ENCODE measurements at places on chromosomes 1 and 21. TPM values are rescaled to one million over a fixed set of nuclear protein-coding genes. Genes with fewer than 3 reads are reported as not detected.

TNFRSF4 gene
- 2.2 TPM for total RNA-seq

ETV3L gene
- not detected for total RNA-seq

SPATA45 gene
- not detected for total RNA-seq

VASH2 gene
- 1.2 TPM for total RNA-seq

FCRL2 gene
- total RNA-seq: not detected

ATP1A1 gene
- total RNA-seq: 230 TPM

DNAI4 gene
- total RNA-seq: 17.9 TPM

KRTAP13-2 gene
- not detected for total RNA-seq

ADCY10 gene
- total RNA-seq: 0.22 TPM

DNA sequence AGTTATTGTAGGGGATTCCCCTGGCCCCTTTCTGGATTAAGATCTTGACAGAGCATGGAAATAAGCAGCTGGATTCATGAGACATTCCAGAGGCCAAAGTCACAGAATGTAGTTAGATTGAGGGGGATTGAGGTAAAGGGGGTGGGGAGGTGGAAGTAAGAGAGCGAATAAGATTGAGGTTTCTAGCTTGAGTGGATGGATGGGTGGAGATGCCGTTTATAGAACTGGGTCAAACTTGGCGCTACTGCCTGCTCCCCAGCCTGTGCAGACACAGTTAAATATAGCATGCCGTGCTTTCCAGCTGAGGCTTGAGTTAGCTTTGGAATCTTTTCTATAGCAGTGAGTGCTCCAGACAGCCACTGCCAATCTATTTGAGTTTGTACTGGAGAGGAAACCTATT is 85.7 kb downstream of the DYRK1A start:
- peak; percentile 31 for DNase-seq

DNA sequence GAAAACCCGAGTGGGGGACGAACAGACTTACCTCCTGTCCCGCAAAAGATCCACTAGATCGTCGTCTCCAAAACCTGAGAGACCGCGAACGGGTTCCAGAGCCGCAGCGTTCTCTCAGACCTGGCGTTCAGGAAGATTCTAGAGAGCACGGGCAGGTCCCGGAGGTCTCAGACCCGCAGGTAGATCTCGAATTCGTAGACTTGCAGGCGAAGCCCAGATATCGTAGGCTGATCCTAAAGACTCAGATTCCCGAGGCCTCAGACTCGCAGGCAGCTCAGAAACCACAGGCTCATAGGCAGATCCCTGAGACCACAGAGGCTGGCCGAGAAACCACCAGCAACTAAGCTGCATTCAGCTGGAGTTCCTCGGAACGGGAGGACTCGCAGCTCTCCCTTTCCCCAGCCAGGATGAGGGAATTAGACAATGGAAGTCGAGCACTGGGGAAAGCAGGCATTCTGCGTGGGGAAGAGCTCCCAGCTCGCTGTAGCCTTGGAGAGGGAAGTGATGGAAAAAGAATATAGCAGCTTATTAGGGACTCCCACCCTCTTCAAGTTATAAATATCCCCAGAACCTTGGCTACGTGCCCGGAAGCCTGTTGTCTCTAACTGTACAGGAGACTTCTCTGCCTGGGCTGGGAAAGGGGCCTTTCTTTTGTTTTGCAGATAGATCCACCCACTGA is at the start of gene ZNF436:
Gene ZNF436 (minus strand): TSS at position 502 of the 679 bp plus-strand sequence. CDS start 1,831 bp downstream, outside the sequence.
- DNase-seq: peak; percentile 90

DNA sequence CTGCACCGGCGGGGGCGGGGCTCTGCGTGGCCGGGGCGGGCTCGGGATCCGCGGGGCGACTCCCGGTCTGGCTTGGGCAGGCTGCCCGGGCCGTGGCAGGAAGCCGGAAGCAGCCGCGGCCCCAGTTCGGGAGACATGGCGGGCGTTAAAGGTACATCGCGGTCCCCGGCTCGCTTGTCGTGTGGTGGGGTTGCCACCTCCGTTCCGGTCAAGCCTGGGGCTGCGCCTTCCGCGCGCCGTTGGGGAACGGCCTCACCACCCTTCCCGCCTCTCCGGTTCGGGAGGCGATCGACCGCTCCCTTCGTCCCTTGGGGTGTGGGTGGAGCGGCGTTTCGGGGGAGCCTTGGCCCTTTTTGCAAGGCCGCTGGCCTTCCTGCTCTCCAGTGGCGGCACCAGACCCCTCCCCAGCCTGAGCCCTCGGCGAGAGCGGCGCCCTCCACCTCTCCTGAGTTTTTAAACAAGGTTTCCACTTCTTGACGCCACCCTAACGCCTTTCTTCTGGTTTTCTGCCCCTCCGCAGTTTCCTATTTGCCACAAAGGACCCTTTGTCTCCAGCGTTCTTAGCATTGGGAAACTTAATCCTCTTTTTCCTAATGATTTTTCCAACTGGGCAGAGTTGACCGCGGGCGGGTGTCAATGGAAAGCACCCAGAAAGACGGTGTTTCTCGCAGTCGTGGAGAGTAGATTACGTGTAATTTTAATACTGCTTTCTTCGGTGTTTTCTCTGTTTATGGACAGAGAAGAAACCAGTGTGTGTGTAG is at the start of the genes LEPR and LEPROT:
Gene LEPR (plus strand): TSS at position 79 of the 761 bp plus-strand sequence. CDS start 144,898 bp downstream, outside the sequence.
Gene LEPROT (plus strand): TSS at position 79 of the 761 bp plus-strand sequence. CDS start 57 bp downstream, at position 136.
- no peak for DNase-seq

GRCh38 chr1:201896951-201897391 is 8.3 kb downstream of the SHISA4 start:
- DNase-seq: peak; percentile 58

DNA sequence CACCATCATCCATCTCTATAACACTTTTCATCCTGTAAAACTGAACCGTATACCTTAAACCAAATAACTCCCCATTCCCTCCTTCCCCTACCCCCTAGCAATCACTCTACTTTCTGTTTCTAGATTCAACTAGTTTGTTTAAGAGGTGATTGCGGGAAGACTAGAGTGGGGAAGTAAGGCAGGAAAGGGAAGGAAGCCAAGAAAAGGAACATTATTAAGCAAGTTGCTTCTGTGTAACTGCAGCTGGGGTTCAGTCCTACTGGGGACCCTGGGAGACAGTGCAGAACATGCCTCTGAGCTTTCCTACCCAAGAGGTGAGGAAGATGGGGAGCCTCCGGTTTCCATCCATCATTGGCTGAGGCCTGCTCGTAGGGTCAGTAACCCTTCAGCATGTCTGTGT is 28.9 kb upstream of the H3-3A start:
- DNase-seq: no peak

DNA sequence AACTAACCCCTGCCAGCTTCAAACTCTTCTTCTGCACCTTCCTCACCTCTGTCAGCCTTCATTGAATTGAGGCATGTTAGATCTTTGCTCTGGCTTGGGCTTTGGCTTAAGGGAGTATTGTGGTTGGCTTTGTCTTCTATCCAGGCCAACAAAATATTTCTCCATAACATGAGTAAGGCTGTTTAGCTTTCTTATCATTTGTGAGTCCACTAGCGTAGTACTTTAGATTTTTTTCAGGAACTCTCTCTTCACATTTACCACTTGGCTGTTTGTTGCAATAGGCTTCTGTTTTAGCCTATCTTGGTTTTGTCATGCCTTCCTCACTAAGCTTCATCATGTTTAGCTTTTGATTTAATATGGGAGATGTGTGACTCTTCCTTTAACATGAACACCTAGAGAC is 417.5 kb downstream of the NCAM2 start:
- DNase-seq: no peak

GRCh38 chr21:26397545-26397944 is 175.5 kb downstream of the CYYR1 start:
- DNase-seq: no peak

DNA sequence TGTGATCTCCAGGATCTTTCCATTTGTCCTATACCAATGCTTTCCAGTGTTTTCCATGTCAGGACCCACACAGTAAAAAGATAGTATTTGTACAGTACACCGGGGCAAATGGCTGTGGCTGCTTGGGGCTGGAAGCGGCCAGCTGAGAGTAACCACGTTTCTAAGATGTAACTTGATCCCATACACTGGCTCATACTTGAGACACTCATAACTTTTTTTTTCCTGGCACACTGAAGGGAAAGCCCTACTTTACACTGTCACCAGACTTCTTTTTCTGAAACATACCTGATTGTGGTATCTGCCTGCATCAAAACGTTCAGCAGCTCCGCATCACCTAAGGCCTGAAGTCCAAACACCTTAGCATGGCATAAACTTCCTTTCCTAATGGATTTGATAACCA is 21.6 kb downstream of the VPS13D start:
- no peak for DNase-seq

DNA sequence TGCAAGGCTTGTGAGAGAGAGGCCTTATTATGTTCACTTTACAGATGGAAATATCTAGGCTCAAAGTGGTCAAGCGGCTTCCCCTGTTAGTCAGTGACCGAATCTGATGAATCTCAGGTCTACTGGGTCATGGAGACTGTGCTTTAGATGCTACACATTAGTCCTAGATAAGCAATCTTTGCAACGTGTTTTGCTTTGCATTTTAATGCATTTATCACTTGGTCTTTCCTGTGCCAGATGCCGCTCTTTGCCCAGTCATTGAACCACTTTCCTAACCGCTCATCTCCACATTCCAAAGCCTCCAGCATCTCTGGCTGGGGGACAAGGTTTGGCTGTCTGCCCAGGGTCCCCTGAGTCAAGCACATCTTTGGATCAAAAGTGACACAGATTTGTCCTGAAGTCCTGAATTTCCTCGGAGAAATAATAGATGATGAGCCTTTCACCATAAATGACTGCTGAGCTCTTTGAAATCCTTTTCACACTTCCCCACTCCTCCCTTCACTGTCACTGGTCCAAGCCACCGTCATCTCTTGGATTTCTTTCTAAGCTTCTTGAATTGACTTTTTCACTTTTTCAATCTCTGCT is 96.0 kb upstream of the USP24 start:
- no peak for DNase-seq

GRCh38 chr1:102837551-102837950 is 270.8 kb downstream of the COL11A1 start:
- DNase-seq: no peak

DNA sequence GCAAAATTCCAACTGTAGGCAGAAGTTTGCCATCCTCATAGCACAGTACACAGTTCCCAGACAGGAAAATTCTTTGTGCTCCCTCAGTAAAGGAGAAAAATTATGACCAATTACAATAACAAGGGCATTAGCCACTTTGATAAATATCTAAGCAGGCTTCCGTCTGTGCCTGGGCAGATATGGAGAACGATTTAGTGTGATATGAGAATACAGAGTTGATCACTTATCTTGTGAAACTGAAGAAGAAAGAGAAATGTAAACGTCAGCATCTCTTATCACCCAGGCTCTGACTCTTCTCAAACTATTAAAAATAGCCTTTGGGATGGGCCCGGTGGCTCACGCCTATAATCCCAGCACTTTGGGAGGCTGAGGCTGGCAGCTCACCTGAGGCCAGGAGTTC is 54.5 kb upstream of the TIAM1 start:
- DNase-seq: no peak

- DNase-seq: no peak
Measured at GRCh38 chr1:172112576-172112975, 271.3 kb downstream of the DNM3 start.

- no peak for DNase-seq
Measured at GRCh38 chr1:169689395-169689794, 22.0 kb downstream of the SELL start.

DNA sequence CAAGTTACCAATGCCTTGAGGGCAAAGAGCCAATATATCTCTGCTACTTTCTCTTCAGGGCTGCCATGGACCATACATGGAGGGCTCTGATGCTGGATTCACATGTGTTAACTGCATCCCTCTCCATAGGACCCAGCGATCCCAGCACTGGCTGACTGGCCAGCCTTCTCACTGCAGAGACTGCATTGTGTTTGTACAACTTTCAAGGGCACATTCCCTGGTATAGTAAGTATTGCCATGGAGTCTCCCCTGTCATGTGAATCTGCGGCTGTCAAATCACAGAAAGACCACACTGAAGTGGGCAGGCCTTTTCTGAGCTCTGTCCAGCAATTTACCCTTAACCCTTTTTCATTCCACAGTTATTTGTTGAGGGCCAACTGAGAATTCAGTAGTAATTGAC is 449.8 kb downstream of the OMA1 start:
- DNase-seq: no peak

- DNase-seq: no peak
Measured at GRCh38 chr1:36273024-36273423, 33.1 kb upstream of the SH3D21 start.

DNA sequence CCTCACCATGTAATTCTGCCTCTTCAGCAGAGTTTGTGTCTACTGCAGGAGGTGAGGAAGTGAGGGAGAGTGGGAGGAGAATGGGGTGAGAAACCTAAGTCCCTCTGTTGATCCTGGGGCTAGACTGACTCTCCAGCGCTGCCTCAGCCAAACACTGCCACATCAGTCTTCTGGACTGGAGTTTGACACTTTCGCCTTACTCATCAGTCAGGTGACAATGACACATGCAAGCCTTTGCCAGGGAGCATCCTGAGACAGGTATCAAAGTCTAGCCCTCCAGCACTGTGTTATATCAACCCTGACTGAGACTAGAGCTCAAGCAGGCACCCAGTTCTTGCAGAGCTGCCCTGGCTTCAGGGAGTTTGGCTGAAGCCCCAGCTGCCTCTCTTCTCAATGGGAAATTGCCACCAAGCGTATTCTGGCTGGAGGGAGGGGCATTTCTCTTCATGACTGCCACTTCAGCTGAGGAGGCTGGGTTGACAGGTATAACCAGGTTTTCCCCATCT is 33.3 kb upstream of the SUCO start:
- no peak for DNase-seq

DNA sequence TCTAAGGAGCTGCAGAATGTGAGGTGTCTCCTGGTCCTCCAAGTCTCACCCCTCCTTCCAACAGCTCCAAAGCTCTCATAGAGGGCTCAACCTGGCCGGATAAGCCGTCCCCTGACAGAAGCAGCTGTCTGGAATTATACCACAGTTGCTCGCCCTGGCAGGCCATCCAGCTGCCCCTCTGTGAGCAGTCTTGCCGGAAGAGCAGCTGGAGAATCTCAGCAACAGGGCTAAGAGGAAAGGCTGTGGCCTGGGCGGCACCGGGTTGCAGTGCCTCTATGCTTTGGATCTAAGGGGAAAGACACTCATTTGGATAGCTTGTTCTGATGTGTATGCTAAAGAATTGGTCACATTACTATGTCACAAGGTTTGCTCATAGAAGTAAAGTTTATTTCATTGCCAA is 12.4 kb downstream of the TMCC2 start:
- no peak for DNase-seq

DNA sequence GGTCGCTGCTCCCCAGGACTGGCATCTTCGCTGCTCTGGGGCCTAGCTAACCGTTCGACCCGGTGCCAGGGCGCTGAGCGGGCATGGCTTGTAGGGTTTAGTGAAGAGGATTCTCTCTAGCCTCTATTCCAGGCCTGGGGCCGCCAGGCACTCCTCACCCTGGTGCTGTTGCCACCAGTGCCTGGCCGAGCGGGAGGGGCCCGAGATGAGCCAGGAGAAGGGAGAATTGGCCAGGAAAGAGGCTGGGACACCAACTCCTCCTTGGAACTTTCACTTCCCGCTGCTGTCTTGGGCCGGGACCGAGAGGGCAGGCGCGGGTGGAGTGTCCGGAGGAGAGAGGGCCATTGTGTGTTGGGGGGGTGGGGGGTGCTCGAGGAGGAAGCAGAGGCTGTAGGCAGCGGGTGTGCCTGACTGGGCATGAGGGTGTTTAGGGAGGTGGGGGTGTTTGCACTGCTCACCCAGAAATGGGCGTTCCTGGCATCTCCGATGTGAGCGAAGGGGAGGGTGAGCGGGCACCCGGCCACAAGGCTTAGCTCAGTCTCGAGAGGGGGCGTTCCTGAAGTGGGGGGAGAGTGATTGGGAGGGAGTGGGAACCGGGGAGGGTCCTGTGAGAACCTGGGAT is 772 bp downstream of the ADAM15 start:
- DNase-seq: peak; percentile 74

- DNase-seq: no peak
Measured at GRCh38 chr1:244371242-244372141, 80.2 kb downstream of the ADSS2 start.

- DNase-seq: no peak
Measured at GRCh38 chr1:97084546-97084945, 363.0 kb downstream of the PTBP2 start.

GRCh38 chr1:112735752-112736151 is 20.6 kb upstream of the PPM1J start:
- no peak for DNase-seq

Measured in left ventricle myocardium inferior (tissue), 1 donor.